ENCODE measurements at places on chromosomes 13 and 19.

GRCh38 chr19:4983346-4984105 lies 14.6 kb downstream of the KDM4B start:
- DNase-seq: no peak

GRCh38 chr19:44810234-44811121 lies 1.6 kb downstream of the BCAM start:
- no peak for DNase-seq

DNA sequence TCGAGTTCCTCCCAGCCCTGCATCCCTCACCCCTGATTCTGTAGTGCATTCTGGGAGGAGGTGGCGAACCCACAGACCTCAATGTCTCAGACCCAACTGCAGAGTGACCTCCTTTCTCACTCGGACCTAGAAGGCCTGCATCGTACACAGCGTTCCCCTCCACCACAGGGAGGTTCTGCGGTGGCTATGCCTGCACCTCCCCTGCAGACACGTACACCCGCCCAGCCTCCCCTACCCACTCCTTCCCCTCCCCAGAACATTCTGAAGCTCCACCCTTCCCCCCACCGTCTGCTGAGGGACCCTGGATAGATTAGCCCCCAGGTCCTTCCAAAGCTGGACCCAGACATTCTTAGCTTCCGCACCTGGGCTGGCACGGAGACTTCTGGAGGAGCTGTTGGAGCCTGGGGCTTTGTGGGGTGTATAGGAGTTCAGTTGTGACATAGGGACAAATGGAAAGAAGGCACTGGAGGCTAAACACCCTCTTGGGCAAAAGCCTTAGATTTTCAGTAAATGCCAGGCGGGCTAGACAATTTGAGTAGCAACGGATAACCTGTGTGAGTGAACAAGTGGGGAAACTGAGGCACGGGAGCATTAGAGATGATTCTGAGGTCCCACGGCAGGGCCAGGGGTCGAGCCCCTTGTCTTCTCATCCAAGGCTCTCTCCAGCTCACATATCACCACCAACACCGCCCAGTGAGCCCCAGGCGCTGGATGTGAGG lies 420 bp upstream of the FSD1 start:
- no peak for DNase-seq

GRCh38 chr13:111859354-111860230 lies 207.4 kb upstream of the SOX1 start:
- no peak for DNase-seq

DNA sequence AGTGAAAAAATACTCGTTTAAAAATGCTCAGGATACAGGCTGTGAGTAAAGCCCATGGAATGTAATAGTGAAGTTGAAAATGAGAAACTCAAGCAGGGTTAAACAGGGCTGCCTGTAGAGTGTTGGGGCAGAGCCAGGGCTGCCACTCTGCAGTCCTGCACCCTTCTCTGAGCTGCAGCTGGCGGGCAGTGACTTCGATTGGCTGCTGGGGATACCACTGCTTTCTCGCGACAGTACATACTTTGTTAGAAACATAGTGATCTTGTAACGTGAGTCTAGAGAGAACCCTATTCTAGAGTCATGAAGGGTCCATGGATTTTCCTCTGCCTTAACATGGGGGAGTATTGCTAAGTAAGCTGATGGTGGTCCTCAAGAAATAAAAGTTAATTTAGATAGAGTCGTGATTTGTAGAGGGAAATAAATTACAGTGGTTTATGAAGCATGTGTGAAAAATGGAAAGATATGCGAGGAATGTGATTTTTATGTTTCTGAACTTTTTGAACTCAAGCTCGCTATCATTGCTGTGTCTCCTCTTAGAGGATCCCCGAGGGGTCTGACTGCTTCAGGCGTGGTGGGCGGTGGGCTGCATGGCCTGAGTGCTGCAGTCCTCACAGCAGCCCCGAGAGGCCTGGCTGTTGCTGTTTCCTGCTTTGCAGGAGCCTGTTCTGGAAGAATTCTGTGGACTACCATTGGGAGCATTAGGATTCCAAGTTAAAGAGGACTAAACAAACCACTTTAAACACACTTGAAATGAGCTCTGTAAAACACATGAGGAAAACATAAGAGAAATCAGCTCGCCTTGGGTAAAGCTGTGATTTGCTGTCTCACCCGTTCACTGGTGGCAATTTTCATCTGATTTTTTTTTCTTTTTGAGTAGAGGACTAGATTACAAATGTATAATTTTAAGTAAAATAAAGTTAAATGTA lies 95.7 kb downstream of the ARHGEF7 start:
- DNase-seq: no peak

DNA sequence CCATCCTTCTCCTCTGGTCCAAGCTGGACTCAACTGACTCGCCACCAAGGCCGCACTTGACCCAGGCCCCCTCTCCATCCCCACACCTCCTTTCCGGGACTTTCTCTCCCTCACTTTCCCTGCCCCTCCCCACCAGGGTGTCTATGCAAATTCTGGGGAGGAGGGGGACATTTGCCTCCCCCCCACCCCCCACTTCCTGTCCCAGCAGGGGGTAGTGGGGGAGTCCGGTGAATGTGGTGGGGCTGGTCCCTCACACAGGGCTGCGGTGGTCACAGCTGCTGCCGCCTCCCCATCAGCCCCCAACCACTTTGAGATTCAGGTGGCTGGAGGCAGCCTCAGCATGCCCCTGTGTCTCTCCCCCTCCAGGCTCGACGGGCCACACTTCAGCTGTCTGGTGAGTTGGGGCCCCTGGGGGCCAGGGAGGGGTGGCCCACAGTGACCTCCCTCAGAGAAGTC lies 870 bp downstream of the SPIB start:
- no peak for DNase-seq

DNA sequence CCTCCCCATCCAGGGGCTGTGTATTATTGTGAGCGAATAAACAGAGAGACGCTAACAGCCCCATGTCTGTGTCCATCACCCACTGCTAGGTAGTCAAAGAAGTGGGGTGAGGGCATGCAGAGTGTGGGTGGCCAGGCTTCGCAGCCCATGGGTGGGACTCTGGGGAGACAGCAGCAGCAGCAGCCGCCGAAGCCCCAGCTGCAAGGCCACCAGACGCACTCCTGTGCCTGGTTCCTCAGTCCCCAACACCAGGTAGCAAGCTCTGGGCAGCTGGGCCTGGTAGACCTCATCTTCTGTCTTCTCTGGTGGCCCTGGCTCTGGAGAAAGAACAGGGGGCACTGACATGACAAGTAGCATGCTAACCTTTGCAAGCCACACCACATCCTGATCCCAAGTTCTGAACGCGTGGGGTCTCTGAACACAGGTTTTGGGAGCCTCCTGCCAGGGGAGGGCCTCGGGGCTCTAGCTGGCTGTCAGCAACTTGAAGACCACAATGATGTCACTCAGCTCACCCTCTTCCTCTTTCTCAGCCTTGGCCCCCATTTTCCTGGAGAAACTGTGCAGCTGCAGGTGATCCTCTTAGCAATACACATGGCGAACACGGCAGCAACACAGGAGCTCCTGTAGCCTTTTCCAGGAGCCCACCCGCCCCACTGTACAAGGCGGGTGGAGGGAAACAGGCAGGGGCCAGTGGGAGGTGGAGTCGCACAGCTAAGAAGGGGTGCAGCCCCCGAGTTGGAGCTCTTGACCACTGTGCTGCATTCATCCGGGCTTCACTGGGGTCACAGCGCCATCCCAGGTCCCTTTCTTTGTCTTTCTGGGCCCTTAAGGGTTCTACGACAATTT lies 5.8 kb downstream of the FUZ start:
- no peak for DNase-seq

GRCh38 chr19:19595171-19595701 lies 23.3 kb downstream of the PBX4 start:
- DNase-seq: no peak

- peak; percentile 37 for DNase-seq
These were observed 6.0 kb downstream of the SPRED3 start for GRCh38 chr19:38394488-38394887.

DNA sequence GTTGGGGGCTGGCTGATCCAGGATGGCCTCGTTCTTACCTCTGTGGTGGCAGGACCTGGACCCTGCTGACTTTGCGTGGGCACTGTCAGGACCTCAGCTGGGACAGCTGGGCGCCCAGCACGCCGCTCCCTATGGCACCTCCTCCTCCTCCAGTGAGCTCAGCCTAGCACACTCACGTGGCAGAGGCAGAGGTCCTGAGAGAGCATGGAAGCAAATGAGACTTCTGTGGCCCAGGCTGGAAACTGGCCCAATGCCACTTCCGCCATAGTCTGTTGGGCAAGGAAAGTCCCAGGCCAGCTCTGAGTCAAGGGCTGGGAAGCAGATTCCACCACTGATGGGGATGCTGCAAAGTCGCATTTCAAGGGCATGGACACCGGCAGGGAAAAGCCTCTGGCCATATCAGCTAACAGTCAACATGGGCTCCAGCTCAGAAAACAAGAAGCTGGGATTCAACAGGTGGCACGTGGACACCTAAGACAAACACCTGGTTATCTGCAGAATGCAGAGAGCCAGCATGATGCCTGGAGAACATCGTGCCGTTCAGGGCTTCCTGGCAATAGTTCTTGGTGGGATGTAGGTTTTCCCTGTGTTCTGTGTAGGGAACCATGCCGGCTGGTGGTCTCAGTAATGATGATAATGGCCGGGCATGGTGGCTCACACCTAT lies 16.7 kb downstream of the MYBPC2 start:
- DNase-seq: no peak

DNA sequence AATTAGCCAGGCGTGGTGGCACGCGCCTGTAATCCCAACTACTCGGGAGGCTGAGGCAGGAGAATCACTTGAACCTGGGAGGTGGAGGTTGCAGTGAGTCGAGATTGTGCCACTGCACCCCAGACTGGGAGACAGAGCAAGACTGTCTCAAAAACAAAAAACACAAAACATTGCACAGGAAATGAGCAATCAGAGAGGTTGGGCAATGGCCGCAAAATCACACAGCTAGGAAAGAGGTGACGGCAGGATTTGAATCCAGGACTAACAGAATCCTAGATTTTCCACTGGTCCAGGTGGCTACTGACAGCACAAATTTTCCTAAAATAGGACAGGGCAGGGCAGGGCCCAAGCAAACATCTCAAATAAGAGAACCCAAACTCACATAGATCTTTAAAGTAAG lies 23.3 kb downstream of the PTPRS start:
- DNase-seq: no peak

GRCh38 chr19:30227661-30228112 lies 144.5 kb upstream of the ZNF536 start:
- DNase-seq: peak; percentile 21

DNA sequence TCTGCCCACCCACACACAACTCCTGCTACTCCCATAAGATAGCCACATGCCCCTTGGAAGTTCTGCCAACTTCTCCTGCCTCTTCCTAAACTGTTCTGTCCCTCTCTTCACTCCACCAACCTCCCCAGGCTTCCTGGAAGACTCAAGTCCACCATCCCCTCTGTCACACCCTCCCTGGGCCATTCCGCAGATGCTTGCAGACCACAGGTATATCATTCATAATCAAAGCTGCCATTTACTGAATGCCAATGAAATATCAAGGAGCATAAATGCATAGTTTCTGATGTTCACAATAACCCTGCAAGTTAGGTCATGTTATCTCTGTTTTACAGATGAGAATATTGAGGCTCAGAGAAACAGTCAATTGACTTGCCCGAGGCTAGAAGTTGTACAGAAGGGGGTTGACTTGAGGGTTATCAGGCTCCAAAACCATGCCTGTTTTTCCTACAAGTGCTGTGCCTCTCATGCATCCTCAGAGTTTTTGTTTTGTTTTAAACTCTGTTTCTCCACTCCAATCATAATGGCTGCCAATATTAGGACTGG lies 135.6 kb downstream of the SLC7A1 start:
- no peak for DNase-seq

GRCh38 chr19:44908836-44909261 lies 3.3 kb downstream of the APOE start:
- DNase-seq: no peak

- no peak for DNase-seq
These were observed 19.2 kb downstream of the PNMA8A start for GRCh38 chr19:46452186-46452585.

- no peak for DNase-seq
These were observed 234.6 kb downstream of the POSTN start for GRCh38 chr13:37364007-37364406.

DNA sequence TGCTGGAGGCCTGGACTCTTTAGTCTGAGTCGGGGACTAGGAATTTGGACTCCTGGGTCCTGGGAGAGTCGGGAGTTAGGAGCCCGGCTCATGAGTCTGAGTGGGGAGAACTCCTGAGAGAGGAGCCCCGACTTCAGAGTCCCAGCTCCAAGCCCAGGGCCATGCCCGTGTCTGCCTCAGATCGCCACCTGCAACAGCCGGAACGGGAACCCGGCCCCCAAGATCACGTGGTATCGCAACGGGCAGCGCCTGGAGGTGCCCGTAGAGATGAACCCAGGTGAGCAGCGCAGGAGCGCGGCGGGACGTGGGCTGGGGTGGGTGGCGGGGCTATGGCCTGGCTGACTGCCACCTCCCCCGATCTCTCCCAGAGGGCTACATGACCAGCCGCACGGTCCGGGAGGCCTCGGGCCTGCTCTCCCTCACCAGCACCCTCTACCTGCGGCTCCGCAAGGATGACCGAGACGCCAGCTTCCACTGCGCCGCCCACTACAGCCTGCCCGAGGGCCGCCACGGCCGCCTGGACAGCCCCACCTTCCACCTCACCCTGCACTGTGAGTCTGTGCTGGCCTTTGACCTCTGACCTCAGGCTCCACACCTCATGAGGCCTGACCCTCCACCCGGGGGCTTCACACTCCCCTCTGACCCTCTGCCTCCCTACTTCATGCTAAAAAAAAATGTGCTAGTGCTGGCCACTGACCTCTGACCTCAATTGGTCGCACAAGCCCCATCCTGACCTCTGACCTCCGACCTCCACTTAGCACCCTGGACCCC lies 4.4 kb downstream of the BCAM start:
- no peak for DNase-seq

GRCh38 chr13:34364633-34365032 lies 546.7 kb downstream of the RFC3 start:
- no peak for DNase-seq

DNA sequence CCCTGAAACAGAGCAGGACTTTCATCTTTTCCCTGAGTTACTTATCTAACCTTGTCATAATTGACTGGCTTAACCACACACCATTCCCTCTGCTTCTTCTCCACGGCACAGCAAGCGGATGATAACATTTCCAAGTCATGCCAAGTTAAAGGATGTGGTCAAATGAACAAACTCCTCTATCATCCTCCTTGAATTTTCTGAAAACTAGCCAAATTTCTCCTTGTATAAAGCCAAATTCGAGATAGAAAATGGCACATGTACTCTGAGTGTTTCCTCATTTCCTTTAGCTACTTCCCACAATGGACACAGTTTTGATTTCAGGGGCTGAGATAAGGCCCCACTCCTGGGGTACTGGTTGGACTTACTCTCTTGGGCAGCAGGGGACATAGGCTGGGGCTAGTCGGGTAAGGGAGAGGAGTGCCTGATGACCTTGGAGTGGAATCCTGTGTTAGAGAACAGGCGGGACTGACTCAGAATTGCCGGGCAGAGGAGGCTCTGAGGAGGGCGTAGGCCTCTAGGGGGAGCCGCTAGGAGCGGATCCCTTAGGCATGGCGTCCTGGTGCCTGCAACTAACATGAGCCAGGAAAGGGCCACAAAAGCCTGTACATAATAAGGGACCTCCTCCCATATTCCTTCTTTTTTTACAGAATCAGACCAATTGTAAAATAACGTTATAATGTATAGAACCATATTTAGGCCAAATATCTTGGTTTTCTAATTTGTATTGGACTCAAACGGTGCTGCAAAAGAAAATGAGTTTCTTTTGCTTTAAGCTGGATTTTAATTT lies 20.3 kb upstream of the TMTC4 start:
- no peak for DNase-seq

- DNase-seq: no peak
These were observed 1.8 kb upstream of the ZNF557 start for GRCh38 chr19:7067716-7068115.

- no peak for DNase-seq
These were observed 320.2 kb downstream of the TBC1D4 start for GRCh38 chr13:75161804-75162203.

Data from activated CD4-positive, alpha-beta T cell treated with anti-CD3 and anti-CD28 coated beads, Interleukin-2, amount 50 U/mL, for 24 hours (primary cell).